ENCODE measurements at places on chromosomes 16 and 17.

DNA sequence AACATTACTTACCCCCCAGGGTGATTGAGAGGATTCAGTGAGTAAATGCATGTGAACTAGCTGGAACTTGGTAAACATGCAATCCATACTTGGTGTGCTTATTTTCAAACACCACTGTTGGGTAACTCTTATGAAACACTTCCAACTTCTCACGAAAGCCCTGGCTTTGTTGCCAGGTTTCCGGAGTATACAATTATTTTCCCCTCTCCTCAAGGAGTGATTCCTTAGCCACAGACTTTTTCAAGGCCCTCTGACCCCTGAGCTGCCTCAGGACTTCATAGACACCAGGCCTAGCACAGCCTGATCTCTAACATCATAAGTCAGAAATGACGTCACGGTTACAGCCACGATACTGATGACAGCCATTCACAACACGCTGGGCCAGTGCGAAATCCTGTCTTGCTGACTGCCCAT, 27.6 kb downstream of the HSD17B2 start:
- no peak for DNase-seq

DNA sequence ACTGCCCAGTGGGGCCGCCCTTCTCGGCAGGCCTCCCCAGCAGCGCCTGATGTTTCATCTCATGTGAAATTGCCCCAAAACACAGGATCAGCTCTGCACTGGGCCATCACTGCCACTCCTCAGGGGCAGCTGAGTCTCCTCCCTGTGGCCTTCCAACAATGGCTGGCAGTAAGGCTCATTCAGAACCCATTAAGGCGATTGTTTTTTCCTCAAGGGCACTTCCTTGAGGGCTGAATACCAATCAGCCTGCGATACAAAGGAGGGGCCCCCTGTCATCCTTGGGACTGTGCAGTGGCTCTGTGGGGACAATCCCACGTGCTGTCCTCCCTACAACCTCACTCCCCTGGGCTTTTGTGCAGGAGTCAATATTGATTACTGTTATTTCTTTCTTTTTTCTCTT, 47.5 kb downstream of the XYLT1 start:
- peak; percentile 16 for DNase-seq

- no peak for DNase-seq
These were observed 89.7 kb downstream of the MGAT5B start for GRCh38 chr17:76957678-76958464.

DNA sequence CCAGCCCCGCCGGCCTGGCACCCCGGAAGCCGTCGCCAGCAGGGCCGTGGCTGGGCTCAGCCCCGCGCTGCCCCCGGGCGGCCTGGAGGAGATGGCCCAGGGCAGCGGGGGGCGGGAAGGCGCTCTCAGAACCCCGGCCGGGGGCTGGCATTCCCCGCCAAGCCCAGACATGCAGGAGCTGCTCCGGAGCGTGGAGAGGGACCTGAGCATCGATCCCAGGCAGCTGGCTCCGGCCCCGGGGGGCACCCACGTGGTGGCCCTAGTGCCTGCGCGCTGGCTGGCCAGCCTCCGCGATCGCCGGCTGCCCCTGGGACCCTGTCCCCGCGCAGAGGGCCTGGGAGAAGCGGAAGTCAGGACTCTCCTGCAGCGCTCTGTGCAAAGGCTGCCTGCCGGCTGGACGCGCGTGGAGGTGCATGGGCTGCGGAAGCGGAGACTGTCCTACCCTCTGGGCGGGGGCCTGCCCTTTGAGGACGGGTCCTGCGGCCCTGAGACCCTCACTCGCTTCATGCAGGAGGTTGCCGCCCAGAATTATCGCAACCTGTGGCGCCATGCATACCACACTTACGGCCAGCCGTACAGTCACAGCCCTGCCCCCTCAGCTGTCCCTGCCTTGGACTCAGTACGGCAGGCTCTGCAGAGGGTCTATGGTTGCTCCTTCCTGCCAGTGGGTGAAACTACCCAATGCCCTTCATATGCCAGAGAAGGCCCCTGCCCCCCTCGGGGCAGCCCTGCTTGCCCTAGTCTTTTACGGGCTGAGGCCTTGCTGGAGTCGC, 551 bp downstream of the WDR81 start:
- DNase-seq: no peak

DNA sequence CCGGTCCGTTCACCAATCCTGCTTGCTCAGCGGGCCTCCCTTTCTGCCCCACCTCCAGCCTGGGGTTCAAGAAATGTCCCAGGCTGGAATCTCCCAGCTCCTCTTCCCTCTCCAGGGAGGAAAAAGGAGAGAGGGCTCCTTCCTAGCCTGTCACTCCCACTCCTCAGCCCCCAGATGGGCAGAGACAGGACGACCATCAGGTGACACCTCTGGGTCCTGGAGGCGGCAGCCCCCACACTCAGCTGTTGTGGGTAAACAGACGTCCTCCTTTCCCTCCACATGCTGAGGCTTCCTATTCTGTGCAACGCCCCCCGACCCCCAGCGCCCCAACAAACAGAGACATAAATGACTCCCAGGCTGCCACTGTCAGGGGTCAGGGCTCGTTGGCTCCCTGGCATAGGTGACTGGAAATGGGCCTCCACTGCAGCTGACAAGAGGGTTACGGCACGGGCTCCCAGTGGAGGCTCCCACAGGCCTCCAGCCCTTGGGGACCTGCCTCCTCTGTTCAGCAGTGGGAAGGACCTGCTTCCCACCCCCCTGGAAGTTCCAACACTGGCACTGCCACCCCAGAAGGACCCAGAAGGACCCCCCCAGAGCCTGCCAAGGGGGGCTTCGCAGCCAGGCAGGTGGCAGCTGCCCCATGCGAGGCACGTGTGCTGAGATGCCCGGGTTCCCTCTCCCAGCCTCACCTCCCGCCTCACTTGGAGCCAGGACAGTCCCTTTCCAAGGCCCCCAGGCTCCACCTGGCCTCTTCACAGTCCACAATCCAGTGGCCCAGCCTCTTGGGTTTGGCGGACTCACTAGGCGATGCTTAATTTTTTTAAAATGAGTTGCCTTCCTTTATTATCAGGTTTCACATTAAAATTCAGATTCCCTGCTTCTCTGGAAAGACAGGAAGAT, 232.3 kb downstream of the KATNIP start:
- DNase-seq: no peak

DNA sequence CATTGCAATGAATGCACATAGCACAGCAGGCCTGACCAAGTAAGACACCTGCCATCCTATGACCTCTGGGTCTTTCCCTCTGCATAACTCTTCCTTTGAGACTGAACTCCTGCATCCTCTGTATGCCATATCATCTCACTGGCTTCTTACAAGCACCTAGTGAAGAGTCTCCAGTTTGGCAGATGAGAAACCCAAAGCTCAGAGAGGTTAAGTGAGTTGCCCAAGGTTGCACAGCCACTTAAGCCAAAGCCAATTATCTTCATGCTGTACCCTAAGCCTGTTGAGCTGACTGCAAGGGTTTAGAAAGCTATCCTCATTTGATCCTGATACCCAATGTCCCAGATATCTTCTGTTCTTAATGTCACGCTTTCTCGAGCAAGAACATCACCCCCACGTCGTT, 35.2 kb downstream of the TMEM186 start:
- no peak for DNase-seq

- no peak for DNase-seq
These were observed 90.6 kb upstream of the CDH5 start for GRCh38 chr16:66275775-66276428.

- DNase-seq: no peak
These were observed 1.3 kb downstream of the RBBP6 start for GRCh38 chr16:24540602-24541210.

GRCh38 chr16:51449441-51449840, 298.4 kb upstream of the SALL1 start:
- no peak for DNase-seq

- peak; percentile 46 for DNase-seq
These were observed 163.3 kb upstream of the PLCG2 start for GRCh38 chr16:81615833-81616232.

GRCh38 chr16:8796469-8797363, 723 bp downstream of the TMEM186 start:
- DNase-seq: no peak

GRCh38 chr17:6269478-6269877, 165.4 kb downstream of the AIPL1 start:
- DNase-seq: no peak

DNA sequence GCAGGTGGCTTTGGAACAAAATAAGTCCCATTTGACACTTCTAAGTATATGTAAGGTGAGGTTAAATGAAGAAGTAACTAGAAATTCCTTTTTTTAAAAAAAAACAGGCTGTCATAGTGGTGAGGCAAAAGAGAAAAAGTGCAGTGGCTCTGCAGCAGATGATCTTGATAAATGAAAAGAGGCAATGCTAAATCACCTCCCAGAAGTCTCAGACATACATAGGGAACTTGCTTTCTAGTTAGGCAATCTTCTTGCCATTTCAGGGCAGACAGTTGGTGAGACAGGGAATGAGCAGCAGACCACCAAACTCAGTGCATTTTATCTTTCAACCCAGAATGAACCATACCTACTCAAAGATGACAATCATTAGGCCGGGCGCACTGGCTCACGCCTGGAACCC, 90.8 kb downstream of the MYO1D start:
- no peak for DNase-seq

DNA sequence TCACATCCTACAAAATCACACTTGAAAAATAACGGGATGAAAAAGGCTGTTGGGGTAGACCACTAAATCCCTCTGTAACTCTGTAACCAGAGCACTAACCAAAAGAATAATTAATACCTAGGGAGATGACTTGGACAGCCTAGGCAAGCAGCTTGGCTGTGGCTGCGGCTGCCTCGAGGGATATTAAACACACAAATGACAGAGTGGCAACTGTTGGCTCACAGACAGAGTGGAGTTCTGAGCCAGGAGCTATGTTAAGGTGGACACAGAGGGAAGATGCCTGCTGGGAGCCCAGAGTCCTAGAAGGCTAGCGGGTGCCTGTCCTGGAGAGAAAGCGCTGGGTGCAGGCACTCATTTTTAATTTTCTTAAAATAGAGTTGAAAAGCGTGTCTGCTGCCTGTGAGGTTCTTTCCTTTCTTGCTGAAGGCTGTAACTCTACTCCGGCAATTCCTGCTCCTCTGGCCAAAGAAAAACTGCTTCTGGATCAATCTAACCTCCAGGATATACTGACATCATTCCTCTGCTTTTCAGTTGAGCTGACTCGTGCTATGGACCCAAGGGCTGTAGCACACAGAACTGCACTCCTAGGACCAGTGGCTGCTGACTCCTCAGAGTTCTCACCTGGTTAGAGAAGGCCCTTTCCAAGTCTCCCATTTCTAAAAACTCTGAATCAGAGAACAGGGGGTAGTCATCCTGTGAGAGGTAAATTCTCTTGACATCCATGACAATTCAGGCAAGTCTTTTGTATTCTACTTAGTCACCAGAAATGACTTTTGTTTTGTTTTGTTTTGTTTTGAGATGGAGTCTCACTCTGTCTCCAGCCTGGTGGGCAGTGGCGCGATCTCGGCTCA, 147.9 kb downstream of the STX8 start:
- DNase-seq: no peak

GRCh38 chr16:87271256-87271655, 45.9 kb downstream of the C16orf95 start:
- DNase-seq: peak; percentile 48

DNA sequence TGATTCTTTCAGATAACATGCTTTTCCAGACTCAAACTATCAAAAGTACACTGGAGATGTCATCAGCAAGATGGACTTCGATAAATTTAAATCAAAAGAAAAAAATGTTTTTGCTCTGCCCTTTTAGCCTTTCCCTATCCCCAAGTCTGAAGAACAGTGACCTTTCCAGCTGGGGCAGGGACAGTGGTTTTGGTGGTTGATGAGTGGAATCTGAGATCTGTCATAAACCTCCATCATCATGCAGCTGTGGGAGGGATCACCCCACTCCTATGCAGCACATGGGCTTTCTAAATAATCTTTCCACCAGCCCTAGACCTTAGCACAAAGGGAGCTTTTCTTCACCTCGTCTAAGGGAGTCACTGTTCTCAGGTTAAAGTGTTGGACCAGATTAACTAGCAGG, 869.5 kb upstream of the SOX9 start:
- no peak for DNase-seq

- no peak for DNase-seq
These were observed 43.4 kb downstream of the CPD start for GRCh38 chr17:30422171-30422570.

GRCh38 chr16:85286066-85286831, 174.0 kb upstream of the CIBAR2 start:
- peak; percentile 77 for DNase-seq

DNA sequence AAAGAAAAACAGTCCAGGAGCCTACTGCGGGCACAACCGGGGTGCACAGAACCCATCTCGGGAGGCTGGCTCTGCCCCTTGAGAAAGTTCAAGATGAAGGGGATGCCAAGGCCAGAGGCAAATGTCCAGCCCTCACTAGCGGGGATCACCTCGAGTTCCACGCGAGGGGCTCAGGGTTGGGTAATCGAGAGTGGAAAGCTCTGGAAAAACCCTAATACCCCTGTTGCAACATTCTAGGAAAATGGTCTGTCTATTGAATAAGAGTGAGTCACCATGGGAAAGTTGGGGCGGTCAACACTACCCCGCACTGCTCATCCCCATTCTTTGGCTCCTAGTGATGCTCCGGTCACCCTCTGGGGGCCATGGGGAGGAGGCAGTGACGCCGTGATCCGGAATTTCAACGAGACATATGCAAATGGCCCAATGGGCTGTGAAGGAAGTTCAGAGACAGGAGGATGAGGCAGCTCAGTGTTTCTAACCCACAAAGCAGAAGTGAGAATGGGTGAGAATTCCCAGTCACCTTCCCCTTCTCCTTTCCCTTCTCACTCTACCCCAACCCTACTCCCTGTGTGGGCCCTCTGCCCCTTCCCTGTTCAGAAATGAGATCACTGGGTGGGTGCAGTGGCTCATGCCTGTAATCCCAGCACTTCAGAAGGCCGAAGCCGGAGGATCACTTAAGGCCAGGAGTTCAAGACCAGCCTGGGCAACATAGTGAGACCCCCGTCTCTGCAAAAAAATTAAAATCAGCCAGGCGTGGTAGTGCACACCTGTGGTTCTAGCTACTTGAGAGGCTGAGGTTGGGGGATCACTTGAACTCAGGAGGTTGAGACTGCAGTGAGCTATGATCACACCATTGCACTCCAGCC, 22.4 kb downstream of the SOCS3 start:
- DNase-seq: no peak

GRCh38 chr17:67187927-67188326, 57.1 kb downstream of the HELZ start:
- no peak for DNase-seq

DNA sequence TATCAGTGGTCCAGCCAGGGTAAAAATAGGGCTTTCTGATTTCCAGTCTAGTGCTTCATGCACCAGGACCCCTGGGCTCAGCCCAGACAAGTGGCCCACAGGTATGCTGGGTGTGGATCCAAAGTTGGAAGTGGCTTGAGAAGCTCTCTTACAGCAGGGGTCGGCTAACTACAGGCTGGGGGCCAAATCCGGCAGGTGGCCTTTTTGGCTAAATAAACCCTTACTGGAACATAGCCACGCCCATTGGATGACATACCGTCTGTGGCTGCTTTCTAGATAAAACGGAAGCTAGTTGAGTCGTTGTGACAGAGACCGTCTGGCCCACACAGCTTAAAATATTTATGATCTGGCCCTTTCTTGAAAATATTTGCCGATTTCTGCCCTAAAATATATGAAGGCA, 119.0 kb upstream of the CDC42EP4 start:
- DNase-seq: peak; percentile 36

Measured in upper lobe of left lung (tissue), 6 donors.